ENCODE measurements at places on chromosomes 11 and 22.
A peak's percentile ranks its signal among the peaks of the same experiment; 100 is the strongest.

- DNase-seq, result no peak
These were observed 654.2 kb downstream of the OPCML start for GRCh38 chr11:132878111-132878510.

GRCh38 chr11:14124886-14125285 is 162.4 kb downstream of the SPON1 start:
- DNase-seq, result no peak

DNA sequence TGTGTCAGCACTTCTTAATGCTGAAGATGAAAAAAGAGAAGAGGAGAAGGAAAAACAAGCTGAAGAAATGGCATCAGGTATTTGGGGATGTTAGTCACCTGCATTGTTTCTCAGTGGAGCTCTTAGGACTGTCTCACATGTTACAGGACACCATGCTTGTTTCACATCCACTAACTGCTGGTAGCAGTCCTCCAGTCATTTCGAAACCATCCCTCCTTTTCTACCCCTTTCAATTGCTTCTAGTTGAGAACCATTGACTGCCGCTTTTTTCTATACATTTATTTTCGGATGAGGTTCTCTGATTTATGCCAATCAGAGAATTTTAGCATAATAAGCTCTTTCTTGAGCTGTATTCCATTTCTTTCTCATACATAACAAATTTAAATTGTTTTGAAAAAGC is 21.5 kb downstream of the BIRC2 start:
- DNase-seq, result no peak

DNA sequence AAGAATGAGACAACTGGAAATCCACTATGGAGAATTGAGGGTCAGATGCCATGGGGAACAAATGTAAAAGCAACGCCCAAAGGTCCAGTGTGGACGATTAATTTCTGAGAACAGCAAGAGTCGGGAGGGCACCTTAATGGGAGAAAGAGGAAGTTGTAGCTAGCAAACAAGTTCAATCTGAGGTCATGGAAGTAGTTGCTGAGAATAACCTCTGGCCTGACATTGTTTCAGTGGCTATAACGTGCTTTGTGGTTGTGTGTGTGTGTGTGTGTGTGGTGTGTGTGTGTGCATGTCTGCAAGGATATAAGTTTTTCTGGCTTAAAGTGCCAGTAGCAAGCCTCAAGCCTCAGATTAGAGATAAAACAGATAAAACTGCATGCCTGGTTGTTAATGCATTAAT is 1630.1 kb upstream of the TENM4 start:
- DNase-seq, result no peak

DNA sequence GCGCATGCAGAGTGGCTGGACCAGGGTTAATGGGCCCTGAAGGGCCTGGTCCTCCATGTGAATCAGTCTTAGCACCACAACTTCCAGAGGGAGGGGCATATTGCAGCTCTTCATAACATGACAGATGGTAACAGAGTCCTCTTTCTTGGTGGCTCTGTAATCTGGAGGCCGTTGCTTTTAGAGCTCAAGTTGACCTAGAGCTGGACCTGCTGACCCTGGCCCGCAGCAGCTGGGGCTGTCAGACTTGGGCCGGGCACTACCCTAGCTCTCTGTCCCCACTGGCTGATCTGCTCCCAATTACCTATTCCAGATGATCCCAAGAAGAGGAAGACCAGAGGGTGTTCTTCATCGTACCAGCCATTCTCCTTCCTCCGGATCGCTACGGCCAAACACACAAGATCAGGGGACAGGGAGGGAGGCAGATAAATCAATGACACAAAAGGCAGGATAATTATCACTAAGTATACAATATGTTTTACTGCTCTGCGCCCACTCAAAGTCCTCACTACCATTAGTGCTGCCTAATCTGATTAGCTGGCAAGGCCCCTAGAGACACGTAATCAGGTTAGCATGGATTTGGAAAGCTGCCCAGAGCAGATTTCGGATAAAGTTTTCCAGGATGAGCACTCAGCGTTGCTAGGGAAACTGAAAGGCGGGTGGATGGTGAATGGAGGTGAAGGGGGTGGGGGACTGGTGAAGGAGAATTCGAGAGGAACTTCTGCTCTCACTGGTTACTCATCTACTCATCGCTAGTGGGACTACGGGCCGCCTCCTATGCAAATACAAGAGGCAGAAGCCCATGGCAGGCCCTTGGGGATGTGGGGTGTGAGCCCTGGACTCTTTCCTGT is 64.5 kb upstream of the PHOX2A start:
- no peak for DNase-seq

GRCh38 chr22:48173061-48173772 is 1410.8 kb downstream of the TBC1D22A start:
- no peak for DNase-seq

GRCh38 chr11:26134481-26135355 is 197.2 kb upstream of the ANO3 start:
- peak; percentile 13 for DNase-seq

DNA sequence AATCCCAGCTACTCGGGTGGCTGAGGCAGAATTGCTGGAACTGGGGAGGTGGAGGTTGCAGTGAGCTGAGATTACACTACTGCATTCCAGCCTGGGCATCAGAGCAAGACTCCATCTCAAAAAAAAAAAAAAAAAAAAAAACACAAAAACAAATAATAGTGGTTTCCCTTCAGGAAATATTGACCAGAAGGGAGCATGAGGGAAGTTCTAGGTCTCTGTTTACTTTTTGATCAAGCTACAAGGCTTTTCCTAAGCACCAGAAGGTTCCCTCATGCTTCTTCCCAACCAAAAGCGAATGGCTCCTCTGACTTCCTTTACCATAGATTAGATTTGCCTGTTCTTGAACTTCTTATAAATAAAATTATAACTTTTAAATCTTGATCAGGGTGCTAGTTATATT is 18.3 kb downstream of the MYO18B start:
- DNase-seq, result no peak

GRCh38 chr22:33851240-33851639 is 69.0 kb downstream of the LARGE1 start:
- no peak for DNase-seq

- DNase-seq, result no peak
These were observed 45.5 kb downstream of the PIWIL3 start for GRCh38 chr22:24728790-24729637.

- peak; percentile 74 for DNase-seq
These were observed 5.4 kb downstream of the TBC1D10C start for GRCh38 chr11:67409261-67409666.

GRCh38 chr11:74276581-74276980 is 34.9 kb downstream of the P4HA3 start:
- DNase-seq, result no peak

- DNase-seq, result peak; percentile 89
These were observed at the start of gene RTCB for GRCh38 chr22:32411829-32412592. TSS of gene RTCB (minus strand) at chr22:32412247. CDS start at chr22:32412156, 91 bp downstream.

- DNase-seq, result no peak
These were observed 107.8 kb downstream of the CD44 start for GRCh38 chr11:35246745-35247144.

DNA sequence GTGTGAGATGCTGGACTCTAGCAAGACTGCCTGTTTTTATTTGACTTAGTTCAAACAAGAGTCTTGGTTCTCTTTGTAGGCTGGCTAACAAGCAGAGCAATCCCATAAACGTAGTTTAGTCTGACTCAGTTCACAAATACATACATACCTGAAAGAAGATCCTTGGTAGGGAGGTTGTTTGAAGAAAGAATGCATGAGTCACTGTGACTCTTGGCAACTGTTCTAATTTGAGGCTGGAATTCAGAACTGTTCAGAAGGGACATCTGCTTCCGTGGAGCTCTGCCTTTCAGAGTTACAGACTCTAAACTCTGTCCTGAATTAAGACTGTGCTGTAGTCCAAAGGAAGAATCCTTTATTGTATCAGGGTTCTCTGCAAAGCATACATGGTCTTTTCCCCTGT is 32.2 kb downstream of the C2CD3 start:
- no peak for DNase-seq

- DNase-seq, result no peak
These were observed 4.8 kb downstream of the MUC5B start for GRCh38 chr11:1227551-1228100.

DNA sequence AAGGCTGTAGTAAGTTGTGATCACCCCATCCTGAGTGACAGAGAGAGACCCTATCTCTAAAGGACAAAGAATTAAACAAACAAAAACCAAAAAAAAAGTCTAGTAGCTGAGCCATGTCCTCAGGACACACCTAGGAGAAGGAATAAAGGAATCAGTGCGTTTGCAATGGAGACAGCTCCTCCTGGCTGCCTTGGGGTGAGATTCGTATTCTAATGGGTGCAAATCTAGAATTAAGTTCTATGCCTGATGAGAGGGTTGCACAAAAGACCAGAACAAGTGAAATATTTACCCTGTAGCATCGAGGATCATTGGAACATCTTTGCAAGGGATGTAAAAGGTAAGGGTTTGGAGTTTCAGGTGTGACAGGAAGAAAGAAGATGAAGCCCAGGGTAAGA is 70.3 kb upstream of the BMAL1 start:
- no peak for DNase-seq

- DNase-seq, result no peak
These were observed 5.1 kb downstream of the SLC43A3 start for GRCh38 chr11:57421805-57422204.

DNA sequence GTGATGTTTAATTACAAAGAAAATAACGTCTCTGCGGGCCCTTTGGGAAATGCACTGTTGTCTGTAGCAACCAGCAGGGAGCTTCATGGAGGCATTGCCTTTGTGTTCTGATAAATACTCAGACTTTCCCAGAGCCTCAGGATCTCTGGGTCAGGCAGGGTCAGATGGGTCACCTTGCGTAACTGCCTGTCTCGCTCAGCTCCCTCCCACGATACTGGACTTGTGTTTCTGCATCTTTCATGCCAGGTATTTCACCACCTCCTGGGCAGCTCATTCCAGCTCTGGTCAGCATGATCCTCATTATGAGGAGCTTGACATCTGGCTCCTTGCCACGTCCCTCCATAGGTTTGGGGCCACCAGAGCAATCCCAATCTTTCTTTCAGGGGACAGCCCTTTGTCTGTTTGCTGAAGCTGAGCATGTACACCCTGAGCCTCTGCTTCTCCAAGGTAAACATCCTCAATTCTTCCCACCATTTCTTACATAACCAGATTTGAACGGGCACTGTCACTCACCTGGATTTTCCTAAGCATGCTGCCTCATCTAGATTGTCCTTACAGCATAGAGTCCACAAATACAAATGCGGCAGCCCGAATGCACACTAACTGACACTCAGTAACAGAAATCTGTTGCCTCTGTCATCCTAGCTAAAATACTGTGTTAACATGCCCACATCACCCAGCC is 162.3 kb downstream of the LARGE1 start:
- no peak for DNase-seq

- DNase-seq, result no peak
These were observed 19.0 kb downstream of the NCF4 start for GRCh38 chr22:36879775-36880174.

DNA sequence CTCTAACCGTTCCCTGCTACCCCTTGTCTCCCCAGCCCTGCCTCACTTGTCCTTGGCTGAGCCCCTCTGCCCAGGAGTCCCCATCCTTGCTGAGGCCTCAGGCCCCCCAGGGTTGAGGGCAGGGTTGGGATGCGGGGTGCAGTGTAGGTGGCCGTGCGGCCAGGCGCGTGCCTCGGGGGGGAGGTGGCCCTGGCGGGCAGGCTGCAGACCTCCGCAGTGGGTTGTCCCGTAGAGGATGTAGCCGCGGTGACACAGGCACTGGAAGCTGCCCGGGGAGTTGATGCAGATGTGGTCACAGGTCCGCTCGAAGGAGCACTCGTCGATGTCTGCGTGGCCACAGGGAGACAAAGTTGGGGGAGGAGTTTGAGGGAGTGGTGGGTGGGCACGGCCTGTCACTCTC is 41.9 kb upstream of the TTLL12 start:
- DNase-seq, result no peak

DNA sequence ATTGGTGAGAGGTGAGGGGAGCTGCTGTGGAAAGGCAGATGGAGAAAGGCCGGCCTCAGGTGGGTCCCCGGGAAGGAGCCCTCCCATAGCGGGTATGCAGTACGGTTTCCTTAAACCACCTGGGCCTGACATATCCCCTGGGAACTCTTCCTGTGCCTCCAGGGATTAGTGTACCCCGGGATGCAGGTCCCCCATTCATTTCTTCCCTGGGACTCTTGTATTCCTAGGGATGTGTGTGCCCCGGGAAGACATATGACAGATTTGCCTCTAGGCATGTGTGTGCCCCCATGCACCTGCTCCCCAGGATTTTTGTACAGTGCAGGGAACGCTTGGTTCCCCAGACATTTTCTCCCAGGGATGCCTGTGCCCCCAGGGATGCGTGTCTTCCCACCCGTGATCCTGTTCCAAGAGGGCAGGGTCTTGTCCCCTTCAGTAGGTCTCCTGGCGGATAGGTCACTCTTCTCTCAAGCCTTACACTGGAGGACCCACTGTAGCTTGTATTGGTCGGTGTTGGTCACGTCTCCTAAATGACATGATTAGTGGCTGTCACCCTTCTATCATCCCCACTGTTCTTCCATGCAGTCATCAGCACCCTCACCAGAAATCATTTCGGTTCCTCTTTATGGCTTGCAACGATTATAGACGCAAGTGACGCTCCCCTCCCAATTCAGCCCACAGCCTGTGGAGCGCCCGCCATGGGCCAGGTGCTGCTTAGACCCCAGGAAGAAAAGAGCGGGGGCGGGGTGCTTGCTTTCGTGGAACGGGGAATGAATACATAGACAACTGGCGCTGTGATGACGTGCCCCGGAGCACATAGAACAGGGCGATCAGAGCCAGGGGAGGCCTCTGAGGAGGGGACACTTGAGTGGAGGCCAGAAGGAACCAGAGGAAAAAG is 1.3 kb downstream of the PARVB start:
- peak; percentile 93 for DNase-seq

DNA sequence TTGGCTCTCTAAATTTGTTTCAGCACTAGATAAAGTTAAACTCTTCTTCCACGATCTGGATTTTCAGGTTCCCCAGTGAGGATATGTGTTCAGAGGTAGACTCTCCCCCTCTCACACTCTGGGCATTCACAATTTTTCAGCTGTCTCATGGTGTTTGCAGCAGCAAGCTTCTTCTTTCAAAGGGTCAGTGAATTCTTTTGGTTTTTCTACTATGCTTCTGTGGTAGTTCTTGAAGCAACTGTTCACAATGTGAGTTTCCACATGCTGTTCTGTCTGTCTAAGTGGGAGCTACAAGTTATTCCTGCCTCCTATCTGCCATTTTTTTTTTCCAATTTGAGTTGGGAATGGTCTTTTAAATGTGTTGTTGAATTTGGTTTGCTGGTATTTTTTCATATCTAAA is 25.4 kb downstream of the CNTF start:
- DNase-seq, result no peak

DNA sequence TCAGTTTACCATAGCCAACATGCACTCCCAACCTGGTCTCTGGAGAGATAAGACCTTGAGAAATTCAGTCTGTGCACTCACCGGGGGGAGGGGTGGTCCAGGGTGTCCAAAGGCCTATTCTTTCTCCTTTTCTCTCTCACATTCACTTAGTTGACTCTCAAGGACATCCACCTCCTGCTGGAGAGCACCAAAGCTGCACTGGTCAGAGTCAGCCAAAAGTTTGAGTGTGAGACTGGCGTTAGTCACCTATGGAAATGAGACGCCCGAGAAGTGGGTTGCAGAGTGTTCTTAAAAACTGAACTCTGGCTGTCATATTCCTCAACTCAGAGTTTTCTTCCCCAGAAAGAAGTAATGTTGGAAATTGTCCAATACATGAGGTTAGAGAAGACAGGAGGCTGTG is 5.0 kb upstream of the UBQLNL start:
- DNase-seq, result no peak

- DNase-seq, result no peak
These were observed 1083.6 kb downstream of the DLG2 start for GRCh38 chr11:84543367-84544159.
